ENCODE measurements at places on chromosomes 2 and 18.
A peak's percentile ranks its signal among the peaks of the same experiment; 100 is the strongest.

- DNase-seq = no peak
These were observed 38.1 kb downstream of the EMX1 start for GRCh38 chr2:72955228-72956049.

DNA sequence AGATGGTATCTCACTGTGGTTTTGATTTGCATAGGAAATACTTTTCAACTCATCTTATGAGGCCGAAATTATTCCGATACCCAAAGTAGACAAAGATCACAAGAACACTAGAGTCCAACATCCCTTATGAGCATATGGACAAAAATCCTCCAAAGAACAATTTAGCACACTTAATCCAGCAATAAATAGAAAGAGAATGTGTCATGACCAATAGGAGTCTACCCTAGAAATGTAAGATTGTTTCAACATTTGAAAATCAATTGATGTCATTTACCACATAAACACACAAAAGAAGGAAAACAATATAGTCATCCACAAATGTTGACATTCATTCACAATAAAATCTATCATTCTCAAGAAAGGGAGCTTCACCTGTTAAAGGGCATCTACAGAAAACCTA lies 307.8 kb upstream of the SMIM21 start:
- no peak for DNase-seq

DNA sequence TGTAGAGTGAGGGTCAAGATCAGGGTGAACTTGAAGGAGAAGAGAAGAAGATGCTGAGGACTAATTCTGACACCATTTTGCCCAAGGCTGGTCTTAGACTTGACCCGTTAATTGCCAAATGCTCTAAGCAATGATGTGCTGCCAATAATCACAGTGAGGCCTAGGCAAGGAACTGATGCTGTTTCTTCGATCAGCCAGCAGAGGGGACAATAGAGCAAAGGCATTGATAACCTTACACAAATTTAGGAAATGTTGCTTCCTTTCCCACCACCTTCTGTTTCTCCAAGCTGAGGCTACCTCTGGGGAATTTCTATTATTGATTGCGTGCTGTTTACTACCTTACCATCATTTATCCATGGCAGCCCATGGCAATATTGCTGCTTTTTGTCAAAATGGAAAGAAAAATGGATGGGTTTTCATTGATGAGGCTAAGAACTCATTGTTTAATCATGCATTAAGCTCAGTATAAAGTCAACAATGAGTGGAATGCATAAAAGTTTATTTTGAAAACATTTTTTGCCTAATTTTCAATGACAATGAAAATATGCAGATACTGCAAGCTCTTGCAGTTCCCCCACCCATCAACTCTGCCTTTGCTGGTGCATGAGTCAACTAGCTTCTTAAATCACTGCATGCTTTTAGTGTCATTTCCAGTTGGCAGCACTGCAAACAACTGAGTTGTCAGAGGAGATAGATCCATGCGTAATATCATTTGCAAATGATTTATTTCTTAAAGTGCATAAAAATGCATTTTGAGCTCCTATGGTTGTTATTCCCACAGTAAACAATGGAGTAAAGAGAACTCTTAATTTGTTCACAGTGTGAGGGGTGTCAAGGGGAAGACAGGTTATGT lies 116.4 kb upstream of the NYAP2 start:
- peak; percentile 40 for DNase-seq

GRCh38 chr2:157336137-157337010 lies 10.8 kb upstream of the ERMN start:
- DNase-seq = peak; percentile 57

GRCh38 chr2:31067259-31067658 lies 71.0 kb downstream of the GALNT14 start:
- DNase-seq = no peak

GRCh38 chr2:174477759-174478158 lies 9.1 kb downstream of the GPR155 start:
- DNase-seq = no peak

DNA sequence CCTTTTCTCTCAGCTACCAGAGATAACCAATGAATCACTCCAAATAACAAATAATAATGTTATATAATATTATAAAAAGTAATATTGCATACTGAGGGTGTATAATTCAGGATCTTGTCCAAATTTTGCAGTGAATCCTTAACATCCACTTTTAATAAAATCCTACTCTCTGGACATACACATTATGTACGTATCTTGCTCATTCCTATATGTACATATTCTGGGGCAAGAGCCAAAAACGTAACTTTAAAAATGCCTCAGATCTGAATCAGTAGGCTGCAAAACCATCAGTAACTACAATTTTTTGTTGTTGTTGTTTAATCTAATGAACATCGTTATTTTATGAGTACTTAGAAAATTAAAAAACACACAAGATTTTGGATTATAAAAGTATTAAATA lies 65.3 kb downstream of the SMAD2 start:
- no peak for DNase-seq

DNA sequence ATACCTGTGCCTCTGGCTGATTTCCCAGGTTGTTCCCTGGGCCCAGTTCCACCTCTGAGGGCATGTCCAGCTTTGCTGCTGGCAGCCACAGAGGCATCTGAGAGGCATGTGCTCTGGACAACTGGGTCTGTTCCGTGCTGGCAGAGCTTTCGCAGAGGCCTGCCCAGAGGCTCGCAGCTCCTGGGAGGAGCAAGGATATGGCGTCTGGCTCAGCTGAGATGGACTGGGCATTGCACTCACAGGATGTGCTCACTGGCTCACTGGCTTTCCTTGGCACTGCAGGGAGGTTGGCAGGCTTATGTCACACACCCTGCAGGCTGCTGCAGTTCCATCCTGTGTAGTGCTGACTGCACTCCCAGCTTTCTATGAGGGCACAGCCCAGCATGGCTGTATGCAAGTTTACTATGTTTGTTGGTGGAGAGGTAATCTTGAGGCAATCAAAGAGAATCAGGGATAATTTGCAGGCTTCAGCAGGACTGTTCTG lies 172.3 kb downstream of the PRKCE start:
- peak; percentile 75 for DNase-seq
